ENCODE measurements at places on chromosomes 16 and 17.

- no peak for DNase-seq
These were observed 9.9 kb downstream of the CYGB start for GRCh38 chr17:76527430-76528111.

GRCh38 chr17:42132941-42133340 lies 10.3 kb downstream of the HSPB9 start:
- DNase-seq, result peak; percentile 71

DNA sequence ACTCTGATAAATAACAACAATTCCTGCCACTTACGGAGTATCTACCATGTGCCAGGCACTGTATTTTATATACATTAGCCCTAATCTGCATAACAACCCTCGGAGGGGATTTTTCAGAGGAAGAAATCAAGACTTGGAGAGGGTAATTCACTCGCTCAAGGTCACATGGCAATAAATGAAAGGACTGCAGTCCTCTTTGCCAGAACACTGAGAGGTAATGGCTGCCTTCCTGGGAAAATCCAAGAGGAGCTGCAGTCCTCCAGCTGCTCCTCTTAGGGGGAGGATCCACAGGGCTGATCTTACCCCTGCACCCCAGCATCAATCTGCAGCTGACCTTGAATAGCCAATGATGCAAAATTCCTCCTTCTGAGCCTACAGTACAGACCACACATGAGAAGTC lies 114.1 kb upstream of the RPL38 start:
- DNase-seq, result no peak

GRCh38 chr16:73116576-73116975 lies 68.6 kb upstream of the ZFHX3 start:
- DNase-seq, result no peak

GRCh38 chr17:57130708-57131461 lies 45.8 kb downstream of the AKAP1 start:
- peak; percentile 61 for DNase-seq

- no peak for DNase-seq
These were observed 12.7 kb downstream of the DNAAF8 start for GRCh38 chr16:4746991-4747574.

Measured in NCI-H1105 treated with DMSO at 0.1 percent for 48 hours (cell line).